ENCODE measurements at places on chromosomes 5 and 9.

GRCh38 chr9:76624391-76625048 is 139.7 kb upstream of the PCA3 start:
- ATAC-seq: no peak

DNA sequence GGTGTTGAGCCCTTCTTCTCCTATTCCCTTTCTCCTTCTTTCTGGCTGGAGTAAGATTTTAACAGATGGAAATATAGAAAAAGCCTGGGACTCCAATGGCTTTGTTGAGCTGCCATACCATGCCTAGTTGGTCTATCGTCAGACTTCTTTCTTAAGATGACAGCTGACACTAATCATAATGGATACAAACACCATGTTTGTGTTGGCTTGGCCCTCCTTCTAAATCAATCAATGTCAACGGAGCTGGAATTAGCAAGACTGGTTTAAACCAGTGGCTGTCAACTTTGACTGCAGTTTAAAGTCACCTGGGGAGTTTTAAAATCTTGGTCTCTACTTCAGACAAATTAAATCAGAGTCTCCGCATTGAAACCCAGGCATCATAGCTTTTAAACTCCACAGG is 264.5 kb upstream of the PRR16 start:
- no peak for ATAC-seq

DNA sequence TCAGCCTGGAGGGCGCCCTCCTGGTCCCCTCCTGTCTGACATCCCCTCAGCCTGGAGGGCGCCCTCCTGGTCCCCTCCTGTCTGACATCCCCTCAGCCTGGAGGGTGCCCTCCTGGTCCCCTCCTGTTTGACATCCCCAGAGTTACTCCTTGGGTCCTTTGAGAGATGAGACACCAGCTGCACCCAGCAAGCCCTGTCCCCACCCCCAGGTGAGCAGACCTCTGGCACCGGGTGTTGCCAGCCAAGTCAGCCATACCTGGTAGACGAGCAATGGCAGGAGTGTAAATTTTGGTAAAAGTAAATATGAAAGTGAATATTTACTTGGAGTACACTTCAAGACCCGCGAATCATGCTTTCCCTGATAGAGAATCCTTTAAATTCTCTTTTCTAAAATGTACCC is 25.4 kb downstream of the EXOC3 start:
- no peak for ATAC-seq

GRCh38 chr9:117268847-117269446 is 145.9 kb downstream of the ASTN2 start:
- no peak for ATAC-seq

DNA sequence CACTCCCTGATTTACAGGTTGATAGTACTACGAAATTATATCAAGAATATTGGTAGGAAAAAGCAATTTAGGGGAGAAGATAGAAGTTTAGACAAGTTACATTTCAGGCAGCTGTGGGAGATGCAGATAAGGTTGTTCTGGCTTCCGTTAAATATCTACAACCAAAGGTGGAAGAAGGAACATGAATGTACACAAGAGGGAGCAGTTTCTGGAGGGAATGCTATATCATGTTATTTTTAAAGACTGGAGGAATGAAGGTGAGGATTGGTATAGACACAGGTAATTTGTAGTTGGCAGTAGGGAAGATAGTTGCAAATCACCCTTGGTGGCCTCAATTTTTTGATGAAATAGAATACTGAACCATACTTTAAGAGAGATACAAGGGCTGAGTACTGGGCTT is 187.3 kb upstream of the NMUR2 start:
- no peak for ATAC-seq

DNA sequence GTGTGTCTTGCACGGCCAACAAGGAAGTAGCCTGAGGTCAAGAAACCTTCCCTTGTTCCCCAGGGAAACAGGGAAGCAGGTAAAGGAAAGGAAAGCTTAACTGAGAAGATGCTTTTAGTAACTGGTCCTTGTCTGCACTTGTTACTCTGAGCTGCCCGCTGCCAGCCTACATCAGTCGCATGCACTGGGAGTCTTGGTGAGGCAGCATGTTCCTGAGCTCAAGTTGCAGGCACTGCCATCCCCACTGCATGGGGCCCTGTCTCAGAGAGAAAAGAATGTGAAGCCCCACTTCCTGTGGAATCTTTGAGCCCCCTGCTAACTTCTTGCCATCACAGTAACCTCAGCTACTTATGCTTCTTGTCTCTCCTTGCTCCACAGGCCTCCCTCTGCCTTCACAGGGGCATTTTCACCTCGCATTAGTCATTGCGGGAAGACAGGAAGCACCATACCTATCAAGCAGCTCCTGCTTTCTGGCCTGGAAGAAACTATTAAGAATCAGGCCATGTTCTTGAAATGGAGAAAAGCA is 344.1 kb upstream of the ADAMTSL1 start:
- no peak for ATAC-seq

- ATAC-seq: no peak
Observed at GRCh38 chr5:59999056-59999455, 105.5 kb upstream of the PDE4D start.

GRCh38 chr5:53446908-53447307 is 33.5 kb upstream of the FST start:
- no peak for ATAC-seq

DNA sequence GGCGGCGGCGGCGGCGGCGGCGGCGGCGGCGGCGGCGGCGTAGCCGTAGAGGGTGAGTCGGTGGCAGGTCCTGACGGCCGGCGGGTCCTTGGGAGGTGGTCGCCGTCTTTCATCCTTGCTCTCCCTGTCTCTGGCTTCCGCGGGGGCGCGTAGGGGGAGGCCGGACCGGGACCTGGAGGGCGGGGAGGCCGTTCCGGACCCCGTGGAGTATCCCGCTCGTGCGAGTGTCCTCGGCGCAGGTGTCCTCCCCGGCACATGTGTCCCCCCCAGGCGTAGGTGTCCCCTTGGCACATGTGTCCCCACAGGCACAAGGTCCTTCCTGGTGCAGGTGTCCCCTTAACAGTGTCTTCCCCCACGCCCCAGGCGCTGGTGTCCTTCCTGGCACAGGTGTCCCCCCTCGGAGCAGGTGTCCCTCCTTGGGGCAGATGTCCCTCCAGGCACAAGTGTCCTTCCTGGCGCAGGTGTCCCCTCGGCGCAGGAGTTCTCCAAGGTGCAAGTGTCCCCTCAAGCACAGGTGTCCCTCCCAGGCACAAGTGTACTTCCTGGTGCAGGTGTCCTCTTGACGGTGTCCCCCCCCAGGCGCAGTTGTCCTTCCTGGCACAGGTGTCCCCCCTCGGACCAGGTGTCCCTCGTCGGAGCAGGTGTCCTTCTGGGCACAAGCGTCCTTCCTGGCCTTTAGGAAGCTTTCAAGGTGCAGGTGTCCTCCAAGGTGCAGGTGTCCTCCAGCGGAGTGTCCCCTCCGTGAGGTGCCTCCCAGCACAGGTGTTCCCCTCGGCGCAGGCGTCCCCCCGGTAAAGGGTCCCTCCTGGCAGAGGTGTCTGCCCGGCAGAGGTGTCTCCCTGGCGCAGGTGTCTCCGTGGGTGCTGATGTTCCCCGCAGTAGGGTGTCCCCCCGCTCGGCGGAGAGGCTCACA is 519 bp downstream of the EXOC3 start:
- peak; percentile 56 for ATAC-seq

GRCh38 chr9:87193151-87193550 is 245.8 kb upstream of the GAS1 start:
- ATAC-seq: no peak

GRCh38 chr5:144076521-144077083 is 93.9 kb downstream of the YIPF5 start:
- no peak for ATAC-seq

DNA sequence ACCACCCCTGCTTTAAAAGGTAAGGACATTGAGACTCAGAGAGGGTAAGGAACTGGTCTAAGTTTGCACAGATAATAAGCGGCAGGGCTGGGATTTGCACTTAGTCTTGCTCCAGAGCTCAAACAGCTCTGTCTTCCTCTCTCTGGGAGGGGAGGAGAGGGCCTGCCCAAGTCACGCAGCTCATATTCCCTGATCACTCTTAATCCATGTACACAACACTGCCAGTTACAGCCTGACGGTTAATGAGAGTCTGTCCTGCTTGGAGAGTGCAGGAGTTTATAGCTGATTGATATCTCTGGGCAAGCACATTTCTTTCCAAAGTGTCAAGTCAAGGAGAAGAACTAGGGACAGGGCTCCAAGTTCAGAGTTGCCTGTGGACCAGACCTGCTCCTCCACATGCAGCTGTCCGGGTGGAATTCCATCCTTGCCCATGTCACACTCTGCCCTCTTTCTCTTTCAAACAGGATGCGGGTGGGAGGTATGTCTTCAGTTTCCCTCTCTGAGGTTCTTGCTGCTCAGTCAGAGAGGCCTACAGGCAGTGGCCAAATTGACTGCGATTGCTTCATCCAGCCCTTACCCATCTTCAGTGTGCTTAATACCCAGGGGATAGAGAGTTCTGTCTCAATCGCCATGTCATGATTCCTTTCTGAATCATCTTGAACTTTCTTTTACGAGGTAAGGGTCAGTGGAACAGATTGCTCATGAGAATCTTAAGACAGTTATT is 54.5 kb downstream of the GALNT12 start:
- peak; percentile 59 for ATAC-seq

GRCh38 chr5:57559110-57559635 is 76.6 kb upstream of the ACTBL2 start:
- no peak for ATAC-seq

DNA sequence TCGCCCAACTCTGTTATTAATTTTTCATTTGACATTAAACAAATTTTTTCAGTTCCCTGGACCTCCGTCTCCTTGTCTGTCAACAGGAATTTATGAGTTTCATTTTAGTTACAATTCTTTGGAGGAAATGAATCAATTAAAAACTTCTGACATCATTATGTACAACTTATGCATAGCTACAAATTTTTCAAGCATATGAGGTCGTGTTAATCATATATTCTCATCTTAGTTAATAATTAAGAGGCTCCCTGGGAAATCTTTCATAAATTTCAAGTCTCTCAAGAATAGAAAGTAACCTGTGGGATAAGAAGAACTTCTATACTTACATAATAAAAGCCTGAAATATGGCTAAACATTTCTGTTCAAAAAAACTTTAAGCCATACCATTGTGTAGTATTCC is 3.4 kb downstream of the UGT3A1 start:
- ATAC-seq: no peak

- no peak for ATAC-seq
Observed at GRCh38 chr9:15505921-15506320, 4.8 kb downstream of the PSIP1 start.

DNA sequence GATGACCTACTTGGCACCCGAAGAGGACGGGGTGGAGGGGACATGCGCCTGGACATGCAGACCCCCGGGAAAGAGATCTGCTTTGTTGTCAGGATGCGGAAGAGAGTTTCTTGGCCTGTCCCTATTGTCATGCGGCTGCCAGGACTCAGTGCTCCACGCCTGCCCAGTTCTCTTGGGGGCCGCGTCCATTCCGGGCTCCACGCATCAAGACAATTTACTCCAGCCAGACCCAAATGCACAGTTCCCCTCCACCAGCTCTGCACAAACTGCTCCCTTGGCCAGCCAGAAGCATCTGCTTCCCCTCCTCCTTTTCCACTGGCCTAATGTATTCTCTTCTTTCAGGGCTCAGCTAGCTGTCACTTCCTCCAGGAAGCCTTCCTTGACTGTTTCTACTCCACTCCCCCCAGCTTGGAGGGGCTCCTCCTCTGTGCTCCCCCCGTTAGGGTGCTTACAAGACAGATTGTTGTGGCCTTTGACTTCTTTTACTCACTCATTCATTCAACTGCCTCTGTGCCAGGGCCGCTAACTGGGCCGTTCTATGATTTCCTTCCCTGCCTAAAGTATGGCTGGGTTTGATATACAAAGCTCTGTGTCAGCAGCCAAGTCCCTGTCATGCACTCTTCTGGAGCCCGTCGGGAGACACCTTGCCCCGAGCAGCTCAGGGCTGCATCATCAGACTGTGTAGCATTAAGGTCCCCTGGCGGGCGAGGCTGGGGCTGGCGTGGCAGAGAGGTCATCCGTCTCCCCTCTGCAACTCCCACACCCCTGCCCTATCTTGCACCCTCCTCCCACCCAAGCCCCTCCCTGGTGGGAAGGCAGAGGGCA is 6.6 kb downstream of the FIBCD1 start:
- no peak for ATAC-seq

DNA sequence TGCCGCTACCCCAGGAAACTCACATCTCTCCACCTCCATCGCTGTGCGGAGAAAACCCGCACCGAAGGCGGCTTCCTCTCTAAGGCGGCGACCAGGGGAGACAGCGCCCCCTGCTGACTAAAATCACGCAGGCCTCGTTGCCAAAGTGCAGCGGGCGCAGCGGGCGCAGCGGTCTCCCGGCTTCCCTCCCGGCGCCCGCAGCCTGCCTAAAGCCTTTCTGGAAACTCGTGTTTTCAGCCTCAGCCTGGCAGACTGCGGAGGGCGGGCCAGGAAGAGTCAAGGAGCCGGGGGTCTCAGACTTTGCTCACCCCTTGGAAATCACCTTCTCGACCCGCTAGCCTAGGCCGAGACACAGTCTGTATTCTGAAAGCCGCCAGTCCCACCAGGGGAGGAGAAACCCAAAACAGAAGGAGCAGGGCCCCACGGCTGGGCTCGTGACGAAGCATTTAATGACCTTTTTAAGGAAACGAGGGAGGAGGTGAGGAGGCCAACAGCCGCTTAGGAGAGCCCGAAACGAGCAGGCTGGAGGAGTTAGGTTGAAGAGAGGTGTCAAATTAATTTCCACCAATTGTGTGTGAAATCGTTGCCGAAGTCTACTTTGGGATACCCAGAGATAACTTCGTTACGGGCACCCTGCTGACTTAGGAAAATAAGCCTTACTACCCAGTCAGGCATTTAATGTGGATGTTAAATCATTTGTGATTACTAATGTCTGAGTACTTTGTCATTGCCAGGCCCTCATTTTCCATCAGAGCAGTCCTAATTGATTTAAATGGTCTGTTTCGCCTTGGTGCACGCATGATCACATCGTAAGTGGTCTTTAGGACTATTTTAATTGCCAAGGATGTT is 7.3 kb upstream of the FOXB2 start:
- ATAC-seq: no peak

- ATAC-seq: no peak
Observed at GRCh38 chr9:75707191-75707590, 183.3 kb upstream of the PCSK5 start.

DNA sequence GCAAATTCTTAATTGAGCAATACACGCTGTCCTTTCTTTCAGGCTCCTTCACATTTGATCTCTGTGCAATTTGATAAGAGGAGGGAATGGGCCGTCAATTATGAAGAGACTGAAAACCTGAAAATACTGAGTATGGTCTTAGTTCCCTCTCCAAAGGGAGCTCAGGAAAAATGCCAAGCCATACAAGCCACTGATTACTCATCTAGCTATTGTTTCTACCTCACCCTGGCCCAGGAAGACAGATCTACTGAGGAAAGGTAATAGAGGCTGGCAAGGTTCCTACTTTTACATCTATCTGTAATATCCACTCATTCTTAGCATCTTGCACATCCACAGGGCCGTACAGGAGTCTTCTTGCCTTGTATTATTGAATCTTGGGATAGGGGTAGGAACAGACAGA is 23.7 kb upstream of the TNC start:
- ATAC-seq: no peak

DNA sequence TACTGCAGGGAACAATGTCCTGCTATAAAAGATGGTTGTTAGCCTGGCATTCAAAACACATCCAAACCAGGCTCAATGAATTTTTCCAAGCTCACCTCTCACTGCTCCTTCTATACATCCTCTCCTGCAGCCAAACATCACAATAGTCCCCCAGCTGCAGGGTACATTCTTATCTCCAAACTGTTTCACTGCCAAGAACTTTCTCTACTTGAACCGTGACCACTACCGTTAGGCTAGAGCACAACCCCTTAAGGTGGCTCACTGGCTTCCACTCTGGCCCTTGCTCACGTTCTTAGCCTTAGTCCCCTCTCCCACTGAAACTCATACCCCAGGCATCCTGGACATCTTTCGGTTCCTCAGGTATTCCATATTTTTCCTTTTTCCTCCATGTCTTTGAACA is 29.0 kb upstream of the ANXA6 start:
- no peak for ATAC-seq

Measured in stimulated activated memory B cell treated with anti-CD40 and anti-IgM and Interleukin-4, amounts not matched to agents 10 μg/mL and 1 μg/mL and 100 μg/mL, for 72 hours (primary cell).